ENCODE measurements at places on chromosomes 16 and 17.

GRCh38 chr16:75899163-75899562, 172.9 kb upstream of the CPHXL start:
- no peak for DNase-seq

DNA sequence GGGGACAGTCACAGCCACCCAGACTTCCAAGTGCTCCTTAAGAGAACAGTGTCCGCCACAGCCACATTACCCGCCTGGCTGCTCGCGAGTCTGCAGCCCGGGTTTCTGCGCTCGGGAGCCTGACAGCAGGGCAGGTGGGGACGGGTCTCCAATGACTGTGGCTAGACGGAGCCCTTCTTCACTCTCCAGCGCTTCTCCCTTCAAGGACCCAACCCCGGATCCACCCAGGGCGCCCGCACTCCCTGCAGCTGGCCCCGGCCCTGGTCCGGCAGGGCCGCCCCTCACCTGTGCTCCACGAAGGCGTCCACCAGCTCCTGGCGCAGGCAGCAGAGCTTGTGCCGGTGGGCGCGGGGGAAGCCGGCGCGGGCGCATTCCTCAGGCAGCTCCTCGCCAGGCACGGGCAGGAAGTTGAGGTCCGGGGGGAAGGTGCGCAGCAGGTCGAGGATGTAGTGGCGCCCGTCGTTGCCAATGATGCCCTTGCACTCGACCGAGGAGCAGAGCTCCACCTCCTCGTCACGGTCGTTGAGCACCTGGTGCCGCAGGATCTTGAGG, 13.9 kb downstream of the CLUH start:
- no peak for DNase-seq

- DNase-seq = no peak
These were observed 6.2 kb upstream of the MYOCD start for GRCh38 chr17:12659500-12659899.

- peak; percentile 40 for DNase-seq
These were observed 196.1 kb downstream of the GSG1L start for GRCh38 chr16:27867122-27868110.

GRCh38 chr16:79876332-79876730, 275.8 kb upstream of the MAF start:
- DNase-seq = no peak

- no peak for DNase-seq
These were observed 304.0 kb downstream of the TMEM114 start for GRCh38 chr16:8286348-8286747.

DNA sequence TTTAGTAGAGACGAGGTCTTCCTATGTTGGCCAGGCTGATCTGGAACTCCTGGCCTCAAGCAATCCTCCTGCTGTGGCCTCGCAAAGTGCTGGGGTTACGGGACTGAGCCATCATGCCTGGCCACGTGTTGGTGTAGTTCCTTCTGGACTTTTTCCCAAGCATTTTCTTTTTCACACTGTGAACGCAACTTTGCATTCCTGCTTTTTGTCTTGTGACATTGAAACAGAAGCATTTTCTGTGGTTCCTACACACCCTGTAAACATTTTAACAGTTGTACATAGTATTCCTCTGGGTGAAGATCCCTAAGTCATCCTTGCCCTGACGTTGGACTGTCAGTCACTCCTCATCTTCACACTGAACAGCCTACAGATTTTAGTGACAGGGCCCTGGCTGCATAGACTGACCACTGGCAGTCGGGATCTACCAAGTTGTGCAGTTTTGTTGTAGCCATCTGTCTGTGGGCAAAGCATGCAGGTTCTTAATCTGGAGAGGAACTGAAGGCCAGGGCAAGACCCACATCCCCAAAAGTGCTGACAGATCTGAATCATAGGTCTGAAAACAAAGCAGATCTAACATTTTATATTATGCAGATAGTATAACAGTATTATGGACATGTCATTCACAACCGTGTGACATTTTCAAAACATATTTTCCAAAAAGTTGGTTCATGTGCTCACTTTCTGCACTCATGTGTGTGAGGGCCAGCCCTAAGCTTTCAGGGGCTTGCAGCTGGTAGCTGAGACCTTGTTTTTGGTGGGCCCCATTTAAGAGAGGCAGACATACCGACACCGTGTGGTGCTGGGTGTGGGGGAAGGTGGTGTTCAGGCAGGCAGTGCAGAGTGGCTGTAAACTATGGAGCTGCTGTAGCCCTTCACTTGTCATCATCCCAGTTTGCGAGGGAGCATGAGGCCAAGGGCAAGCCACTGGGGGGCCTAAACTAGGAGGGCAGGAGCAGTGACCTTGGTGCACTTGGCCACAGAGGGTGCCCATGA, 59.9 kb downstream of the EPN2 start:
- DNase-seq = no peak

- no peak for DNase-seq
These were observed 24.4 kb downstream of the YWHAE start for GRCh38 chr17:1375615-1376014.

DNA sequence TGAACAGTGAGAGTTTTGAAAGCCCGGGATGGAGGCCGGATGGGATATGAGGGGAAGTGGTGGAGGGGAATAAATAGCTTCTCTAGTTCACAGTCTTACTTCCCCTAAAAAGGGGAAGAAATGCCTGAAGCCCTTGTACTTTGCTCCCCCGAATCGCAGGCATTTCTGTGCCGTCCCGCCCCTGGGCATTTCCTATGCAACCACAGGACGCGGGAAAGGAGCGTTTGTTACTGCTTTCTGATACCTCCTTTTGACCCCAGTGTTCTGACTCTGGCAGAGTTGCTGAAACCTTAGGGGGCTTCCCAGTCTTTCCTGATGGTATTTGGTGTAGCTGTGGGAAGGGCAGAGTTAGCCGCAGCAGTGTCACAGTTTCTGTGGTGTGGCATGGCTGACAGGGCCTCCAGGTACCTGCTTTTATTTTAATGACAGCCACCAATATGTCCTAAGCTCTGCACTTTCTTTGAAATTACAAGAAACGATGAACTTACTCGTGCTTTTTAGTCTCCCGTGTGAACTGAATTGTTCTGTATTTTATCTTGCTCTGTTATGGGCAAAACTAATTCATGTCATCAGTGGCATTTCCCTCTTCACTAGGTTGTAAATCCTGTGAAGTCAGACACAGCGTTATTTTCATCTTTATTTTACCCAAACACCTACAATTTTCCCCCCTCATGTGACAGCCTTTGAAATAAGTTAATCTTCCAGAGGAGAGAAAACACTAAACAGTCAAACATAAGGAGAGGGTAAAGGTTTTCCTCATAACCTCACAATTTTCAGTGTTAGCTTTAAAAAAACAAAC, 27.1 kb downstream of the USP10 start:
- DNase-seq = no peak

GRCh38 chr17:41930009-41930832, at the start of gene ODAD4:
TSS of gene ODAD4 (plus strand) at chr17:41930617. CDS start at chr17:41930724, 107 bp downstream.
- DNase-seq = peak; percentile 96

GRCh38 chr17:65892912-65893377, 299.0 kb downstream of the CEP112 start:
- no peak for DNase-seq

DNA sequence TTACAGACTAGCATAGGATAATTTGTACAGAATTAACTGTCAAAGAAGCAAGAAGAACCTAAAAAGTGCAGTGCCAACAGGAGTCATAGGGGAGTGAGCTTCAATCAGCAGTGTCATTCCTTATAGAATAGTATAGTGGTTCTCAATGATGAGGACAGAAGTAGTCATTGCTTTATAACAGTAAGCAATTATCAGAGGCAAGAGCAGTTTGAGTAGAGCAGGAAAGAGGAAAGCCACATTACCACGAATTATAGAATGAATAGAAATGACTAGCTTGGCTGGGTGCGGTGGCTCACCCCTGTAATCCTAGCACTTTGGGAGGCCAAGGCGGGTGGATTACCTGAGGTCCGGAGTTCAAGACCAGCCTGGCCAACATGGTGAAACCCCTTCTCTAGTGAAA, 209.7 kb upstream of the TBX2 start:
- DNase-seq = no peak

GRCh38 chr16:80778703-80779102, 25.7 kb downstream of the CDYL2 start:
- no peak for DNase-seq

- no peak for DNase-seq
These were observed 988 bp downstream of the CIAO3 start for GRCh38 chr16:739560-740458.

GRCh38 chr17:38705803-38706504, 881 bp downstream of the MLLT6 start:
- no peak for DNase-seq

GRCh38 chr16:74449470-74449869, 28.2 kb upstream of the CLEC18B start:
- DNase-seq = no peak

- no peak for DNase-seq
These were observed 692 bp downstream of the PRR15L start for GRCh38 chr17:47956791-47957590.

DNA sequence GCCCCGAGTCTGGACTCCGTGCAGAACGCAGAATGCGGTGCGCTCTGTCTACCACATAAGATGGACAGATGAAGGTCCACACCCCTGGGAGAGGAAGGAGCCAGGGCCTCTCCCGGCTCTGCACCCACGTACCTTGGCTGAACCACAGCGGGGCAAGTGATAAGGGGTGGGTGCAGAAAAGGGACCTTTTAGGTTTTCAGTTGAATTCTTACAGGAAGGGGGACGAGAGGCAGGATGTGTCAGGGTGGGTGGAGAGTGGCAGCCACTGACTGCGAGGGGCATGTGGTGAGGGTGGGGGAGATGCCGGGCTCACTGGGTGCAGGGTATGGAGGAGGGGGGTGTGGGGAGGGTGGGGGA, 372 bp downstream of the CD300A start:
- no peak for DNase-seq

- no peak for DNase-seq
These were observed 40.7 kb downstream of the DUSP14 start for GRCh38 chr17:37530420-37530819.

DNA sequence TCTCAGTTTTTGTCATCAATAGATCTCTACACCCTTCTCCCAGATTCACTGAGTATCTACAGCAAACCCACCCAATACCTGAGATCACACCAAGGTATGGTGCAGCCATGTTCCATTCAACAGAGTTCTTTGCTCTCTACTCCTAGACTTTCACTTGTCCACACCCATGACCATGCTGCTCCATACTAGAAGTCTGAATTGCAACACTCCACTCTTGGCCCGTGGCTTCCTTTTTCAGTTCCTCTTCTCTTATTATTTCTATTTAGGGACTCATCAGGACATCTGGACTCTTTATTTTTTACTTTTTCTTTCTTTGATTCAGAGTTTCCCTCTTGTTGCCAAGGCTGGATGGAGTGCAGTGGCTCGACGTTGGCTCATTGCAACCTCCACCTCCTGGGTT, 37.1 kb downstream of the YWHAE start:
- no peak for DNase-seq

DNA sequence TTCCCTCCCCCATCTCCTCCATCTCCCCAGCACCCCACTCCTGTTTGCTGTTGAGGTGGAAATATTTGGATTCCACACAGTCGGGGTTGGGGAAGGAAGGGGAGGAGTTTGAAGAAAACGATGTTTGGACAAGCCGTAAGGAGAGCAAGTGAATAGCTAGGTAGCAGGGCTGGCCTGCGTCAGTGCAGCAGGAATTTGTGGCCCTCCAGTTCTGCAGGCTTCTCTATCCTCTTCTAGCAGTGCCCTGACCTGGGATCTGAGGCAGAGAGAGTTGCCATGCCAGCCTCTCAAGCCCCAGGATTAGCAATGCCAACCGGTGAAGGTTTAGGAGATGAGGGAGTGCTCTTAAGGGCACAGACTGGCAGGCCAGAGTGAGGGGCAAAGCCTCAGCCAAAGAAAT, 12.5 kb downstream of the TLCD2 start:
- no peak for DNase-seq

DNA sequence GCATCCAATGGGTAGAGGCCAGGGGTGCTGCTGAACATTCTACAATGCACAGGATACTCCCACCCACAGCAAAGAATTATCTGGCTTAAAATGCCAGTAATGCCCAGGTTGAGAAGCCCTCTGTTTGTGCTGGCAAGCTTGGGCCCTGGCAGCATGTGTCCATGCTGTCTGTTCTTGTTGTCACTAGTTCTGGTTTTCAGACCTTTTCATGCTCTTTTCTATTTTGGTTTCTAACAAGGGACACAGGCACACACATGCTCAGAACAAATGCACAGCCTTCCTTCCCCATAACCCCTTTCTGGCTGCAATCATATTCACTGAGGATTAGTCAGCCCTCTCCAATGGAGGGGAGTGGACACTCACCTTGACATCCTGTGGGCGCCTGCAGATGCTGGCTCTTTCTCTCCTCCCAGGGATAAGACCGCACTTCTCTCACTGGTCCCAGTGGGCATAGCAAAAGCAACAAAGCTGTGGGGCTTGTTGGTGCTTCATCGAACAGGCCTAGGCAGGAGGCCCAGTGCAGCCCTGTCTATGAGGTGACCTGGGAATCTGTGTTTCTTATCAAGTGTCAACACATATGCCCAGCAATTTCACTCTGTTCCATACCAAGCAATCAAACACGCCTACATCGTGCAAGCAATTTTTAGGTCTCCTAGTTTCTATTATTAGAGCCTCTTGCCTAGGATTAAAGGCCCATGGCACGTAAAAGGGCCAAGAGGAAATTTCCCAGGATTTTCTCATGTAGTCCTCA, 271.1 kb upstream of the CCL2 start:
- DNase-seq = no peak

GRCh38 chr16:29820271-29820701, at the start of gene MVP:
TSS of gene MVP (plus strand) at chr16:29820462. CDS start at chr16:29830550, 10,088 bp downstream.
- DNase-seq = no peak

DNA sequence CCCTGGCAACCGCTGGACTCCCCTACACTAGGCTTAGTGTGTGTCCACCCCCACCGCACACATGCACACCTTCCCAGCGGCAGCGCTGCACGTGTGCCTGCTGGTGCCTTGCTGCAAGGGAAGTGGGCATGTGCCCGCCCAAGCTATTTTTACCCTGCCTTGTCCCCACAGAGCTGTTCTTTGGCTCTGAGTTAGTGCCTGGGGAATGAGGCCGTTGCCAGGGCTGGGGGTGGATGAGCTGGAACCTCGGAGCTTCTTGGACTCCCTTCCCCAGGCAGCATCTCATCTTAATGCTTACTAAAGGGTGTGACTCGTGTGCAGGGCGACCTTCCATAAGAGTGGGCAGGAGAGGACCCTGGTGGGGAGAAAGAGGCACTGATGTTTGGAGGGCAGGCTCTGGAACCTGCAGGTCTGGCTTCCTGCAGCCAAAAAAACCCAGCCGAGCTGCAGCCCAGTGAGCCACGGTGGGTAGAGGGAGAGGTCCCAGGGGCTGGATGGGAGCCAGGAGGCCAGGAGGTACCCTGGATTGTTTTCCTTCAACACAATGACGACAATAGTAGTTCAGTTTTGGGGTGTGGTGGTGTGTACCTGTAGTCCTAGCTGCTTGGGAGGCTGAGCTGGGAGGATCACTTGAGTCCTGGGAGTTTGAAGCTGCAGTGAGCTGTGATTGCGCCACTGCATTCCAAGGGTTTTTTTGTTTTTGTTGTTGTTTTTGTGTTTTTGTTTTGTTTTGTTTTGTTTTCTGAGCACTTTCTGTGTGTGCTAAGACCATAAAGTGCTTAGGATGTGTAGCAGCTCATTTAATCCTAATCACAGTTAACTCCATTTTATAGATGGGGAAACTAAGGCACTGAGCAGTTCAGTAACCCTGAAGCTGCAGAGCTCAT, 119.1 kb downstream of the RAB11FIP4 start:
- DNase-seq = no peak

Measured in LNCaP clone FGC (cell line).